HuH-7 (cell line): ENCODE measurements at places on chromosomes 5 and 9.

GRCh38 chr5:64963278-64963677, 194.5 kb downstream of the CWC27 start:
- no peak for DNase-seq

DNA sequence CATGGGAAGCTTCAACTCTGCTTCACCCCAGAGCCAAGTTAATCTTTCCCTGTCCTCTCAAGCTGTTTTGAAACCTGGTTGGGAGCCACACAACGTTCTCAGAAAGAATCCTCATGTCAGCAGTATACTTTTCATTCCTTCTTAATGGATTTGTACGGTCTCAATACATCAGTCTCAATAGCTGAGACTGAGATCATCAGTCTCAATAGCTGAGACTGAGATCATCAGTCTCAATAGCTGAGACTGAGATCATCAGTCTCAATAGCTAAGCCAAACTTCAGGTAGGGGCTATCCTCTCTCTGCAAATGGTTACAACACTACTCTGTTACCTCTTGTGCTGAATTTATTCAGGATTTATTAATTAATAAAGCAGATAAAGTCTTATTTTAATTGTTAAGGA, 1317.4 kb upstream of the CDH9 start:
- DNase-seq: no peak

GRCh38 chr9:91360551-91361290, 997 bp downstream of the AUH start:
- no peak for DNase-seq

GRCh38 chr5:16736158-16736995, 119.6 kb upstream of the RETREG1 start:
- no peak for DNase-seq

DNA sequence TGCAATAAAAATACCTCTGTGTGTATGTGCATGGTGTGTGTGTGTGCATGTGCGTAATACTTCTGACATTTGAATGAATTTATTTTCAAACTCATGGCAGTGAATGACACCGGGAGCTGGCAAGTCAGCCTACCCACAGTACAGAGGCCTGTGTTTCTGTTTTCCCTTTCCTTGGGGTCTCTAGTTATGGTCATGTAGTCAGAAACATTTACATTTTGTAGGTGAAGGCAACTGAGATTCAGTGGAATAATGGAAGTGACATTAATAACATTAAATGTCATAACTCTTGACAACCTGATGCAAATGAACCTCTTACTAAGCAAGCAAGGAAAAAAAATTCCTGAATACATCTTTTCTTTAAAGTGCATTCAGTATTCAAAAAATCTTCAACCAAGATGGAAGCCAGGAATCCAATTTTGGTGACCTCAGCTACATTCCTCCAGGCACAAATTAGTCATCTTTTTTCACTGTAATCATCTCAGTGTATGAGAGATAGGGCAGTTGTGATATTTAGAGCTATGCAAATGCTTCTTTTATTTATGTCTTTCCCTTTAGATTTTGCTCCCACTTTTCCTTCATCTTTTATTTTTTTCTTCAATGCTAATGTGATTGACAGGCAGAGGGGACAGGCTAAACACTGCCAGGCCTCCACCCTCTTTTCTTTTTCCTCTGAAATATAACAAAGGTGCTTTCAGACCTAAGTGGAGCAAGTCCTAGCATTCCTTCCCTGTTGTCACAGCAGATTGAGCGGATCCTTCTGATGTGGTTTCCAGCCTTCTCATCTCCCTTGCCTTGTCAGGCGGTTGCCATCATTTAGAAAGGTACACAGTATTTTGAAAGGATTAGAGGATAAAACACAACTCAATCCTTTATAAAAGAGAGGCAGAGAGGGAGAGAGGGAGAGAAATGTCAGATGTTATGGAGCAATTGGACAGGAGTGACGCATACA, 569.8 kb upstream of the ADAMTS16 start:
- no peak for DNase-seq

DNA sequence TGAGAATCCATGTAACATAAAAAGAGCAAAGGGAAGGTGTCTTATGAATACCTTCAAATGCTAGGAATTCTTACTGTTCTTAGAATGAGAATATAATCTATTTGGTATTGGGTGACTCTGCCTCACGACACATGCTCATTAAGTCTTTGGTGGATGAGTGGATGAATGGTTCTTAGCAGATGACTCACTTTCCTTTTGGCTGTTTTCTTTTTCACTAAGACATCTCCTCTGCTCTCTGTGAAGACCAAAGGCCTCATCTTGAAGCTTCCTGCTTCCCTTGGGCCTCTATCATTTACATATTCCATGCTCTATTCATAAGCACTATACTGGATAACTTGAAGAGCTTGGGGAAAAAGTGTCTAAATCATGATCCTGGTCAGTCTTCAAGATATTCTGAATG, 468.1 kb downstream of the SPATA31D1 start:
- DNase-seq: no peak

DNA sequence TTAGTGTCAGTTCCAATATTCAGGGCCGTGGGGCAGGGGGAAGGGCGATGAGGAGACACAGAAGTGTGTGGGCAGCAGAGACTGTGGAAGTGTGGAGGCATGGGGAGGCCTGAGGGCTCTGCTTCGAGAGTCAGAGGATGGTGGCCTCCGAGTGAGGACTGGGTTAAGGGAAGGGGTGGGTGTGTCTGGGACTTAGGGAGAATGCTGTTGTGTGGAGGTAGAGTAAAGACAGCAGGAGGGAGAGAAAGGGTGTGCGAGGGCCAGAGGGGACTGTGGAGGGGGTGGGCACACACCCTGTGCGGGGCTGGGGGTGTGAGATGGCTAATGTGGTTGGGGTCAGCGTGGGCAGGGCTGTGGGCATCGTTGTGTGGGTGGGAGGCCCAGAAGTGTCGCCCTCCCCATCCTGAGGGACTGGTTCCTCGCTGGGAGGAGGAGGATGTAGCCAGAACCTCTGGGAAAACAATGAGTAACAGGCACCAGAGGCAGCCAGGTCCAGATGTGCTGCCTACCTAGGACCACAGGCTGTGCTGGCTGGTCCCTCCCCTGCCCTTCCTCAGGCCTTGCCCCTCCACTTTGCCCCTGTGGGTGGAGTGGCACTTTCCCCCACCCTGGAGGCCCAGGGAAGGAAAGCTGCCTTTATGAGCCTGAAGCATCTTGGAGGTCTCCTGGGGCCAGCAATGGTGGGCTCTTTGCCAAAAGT, 4.2 kb downstream of the USP20 start:
- DNase-seq: no peak

DNA sequence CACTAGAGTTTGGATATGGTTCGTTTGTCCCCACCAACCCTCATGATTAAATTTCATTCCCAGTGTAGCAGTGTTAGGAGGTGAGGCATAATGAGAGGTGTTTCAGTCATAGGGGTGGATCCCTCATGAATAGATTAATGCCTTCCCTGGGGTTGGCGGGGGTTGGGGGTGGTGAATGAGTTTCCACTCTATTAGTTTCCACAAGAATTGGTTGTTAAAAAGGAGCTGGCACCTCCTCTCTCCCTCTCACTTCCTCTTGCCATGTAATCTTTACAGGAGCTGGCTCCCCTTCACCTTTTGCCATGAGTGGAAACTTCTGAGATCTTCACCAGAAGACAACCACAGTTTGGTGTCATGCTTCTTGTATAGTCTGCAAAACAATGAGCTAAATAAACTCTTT, 333.7 kb downstream of the ENC1 start:
- no peak for DNase-seq

DNA sequence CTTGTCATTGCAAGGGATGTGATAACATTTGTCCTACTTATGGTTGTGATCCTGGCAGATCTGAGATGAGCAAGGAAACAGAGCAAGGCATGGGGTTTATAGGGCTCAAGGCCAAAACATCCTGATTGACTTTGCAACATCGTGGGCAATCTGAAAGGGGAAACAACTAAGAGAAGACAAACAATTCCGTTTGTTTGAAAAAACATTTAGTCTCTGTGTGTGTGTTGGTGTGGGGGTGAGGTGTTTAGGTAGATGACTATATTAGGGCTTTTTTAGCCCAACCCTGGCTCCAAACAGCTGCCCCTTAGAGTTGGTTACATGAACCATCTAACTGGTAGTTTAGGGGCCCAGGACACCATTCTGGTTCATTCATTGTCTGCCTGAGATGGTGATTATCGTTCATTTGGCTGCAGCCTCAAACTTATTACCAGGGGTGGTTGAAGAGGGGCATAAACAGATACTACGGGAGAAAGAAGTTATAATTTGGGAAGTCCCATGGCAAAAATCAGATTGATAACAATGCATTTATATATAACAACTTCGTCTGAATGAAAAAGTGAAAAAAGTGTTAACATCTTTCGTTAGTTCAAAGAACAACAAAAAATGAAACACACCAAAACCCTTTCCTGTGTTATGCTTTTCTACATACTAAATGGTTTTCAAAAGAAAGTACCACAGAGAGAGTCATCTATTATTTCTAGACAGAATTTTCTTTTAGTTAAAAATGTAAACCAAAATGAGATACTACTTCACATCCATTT, 5.7 kb downstream of the FYB1 start:
- no peak for DNase-seq

DNA sequence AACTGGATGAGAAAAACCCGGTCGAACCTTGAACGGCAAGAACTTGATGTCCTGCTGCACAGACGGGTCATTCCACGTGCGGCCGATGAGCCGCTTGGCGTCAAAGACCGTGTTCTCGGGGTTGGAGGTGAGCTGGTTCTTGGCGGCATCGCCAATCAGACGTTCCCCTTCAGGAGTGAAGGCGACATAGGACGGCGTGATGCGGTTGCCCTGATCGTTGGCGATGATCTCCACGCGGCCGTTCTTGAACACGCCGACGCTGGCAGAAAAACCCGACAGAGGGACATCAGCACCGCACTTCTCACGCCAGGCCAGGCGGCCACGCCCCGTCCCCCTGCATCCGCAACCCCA, 519 bp downstream of the HSPA5 start:
- DNase-seq: no peak

DNA sequence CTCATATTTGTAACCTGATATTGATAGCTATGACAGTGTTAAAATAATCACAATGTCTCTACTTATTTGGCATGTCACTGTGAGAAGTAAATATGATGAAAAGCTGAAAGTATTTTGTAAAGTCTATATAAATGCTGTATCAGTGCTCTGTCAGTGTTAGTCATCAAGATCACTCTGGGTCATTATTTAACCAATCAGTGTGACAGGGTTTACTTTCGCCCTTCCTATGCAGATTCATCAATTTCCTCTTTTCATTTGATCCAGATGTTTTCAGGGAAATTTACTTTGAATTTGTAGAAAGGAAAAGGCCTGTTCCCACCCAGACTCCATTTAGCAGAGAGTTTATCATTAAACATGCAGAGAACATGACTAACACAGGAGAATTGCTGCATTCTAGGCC, 9.9 kb upstream of the PCSK5 start:
- no peak for DNase-seq

GRCh38 chr9:76294301-76294700, 99.9 kb downstream of the RFK start:
- DNase-seq: no peak

DNA sequence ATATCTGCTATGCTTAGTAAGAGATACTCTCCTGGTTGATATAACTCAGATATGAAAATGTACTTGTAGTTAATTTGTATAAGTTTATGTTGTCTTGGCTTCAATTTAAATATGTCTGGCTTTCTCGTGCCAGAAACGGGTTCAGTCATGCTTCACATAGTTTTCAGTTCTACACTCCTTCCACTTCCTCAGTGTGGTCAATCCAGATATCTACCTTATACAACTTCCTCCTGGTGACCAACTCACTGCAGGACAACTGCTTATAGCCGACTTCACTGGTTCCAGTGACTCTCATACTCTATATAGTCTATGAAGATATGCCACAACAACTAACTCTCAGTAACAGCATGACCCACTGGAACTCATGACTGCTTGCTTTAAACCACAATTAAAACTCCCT, 690.4 kb downstream of the SLCO4C1 start:
- DNase-seq: no peak

- DNase-seq: no peak
These were observed 152.7 kb downstream of the SNX18 start for GRCh38 chr5:54670281-54670680.

GRCh38 chr5:141560725-141561483, 57.9 kb downstream of the DIAPH1 start:
- DNase-seq: peak; percentile 36

GRCh38 chr5:111168608-111169007, 55.6 kb upstream of the CAMK4 start:
- no peak for DNase-seq

GRCh38 chr9:127445851-127446712, 5.1 kb downstream of the RPL12 start:
- no peak for DNase-seq

DNA sequence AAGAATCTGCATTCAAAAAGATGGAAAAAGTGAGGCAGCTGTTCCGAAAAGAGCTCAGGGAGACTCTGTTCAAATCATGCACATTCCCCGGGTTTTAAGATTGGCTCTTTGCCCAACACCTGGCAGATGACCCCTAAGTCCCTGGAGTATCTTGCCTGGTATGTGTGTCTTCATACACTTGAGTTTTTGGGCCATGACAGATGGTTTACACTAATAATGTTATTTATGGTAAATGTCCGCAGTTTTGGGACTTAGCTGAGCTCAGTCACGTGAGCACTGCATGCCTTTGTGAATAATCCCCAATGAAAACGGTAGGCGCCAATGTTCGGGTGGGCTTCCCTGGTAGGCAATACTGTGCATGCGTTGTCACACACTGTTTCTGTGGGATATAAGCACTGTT, 316.1 kb downstream of the PRDM9 start:
- DNase-seq: no peak

- no peak for DNase-seq
These were observed 41.9 kb upstream of the CTSL start for GRCh38 chr9:87683751-87684626.

GRCh38 chr5:138903130-138903775, 28.1 kb upstream of the LRRTM2 start:
- no peak for DNase-seq

GRCh38 chr5:114332925-114333324, 28.9 kb upstream of the KCNN2 start:
- no peak for DNase-seq

GRCh38 chr5:178478370-178478769, 111.8 kb downstream of the COL23A1 start:
- DNase-seq: no peak

DNA sequence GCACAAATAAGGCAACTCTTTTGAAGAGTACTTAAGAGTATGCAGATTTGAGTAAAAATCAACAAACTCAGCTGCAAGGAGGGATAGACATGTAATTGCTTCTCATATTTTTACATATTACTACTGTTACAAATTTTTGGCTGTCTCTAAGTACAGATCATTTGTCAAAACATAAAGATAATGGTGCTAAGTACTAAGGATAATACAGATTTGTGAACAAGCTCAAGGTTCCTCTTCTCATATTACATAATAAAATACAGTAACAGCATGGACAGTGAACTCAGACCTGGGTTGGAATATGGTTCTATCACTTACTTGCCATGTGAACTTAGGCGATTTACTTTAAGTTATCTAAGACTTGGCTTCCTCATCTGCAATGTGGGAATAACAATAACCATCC, 168.0 kb downstream of the AP3B1 start:
- DNase-seq: no peak

DNA sequence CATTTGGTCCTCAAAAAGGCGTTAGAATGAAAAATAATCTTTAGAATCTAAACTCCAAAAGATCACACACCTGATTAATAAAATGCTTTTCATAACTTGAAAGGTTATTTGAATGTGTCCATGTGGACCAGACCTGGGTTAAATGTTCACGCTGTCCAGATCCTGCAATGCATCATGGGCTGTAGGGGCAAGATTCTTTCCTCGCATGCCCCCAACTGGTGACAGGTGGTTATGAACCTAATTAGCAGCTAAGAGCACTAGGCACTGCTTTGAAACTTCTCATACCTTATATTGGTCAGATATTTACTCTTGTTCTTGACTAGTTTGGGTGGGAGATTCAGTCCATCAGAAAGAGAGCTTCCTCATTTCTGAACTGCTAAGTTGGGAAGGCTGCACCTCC, 19.3 kb upstream of the PIP5K1B start:
- peak; percentile 56 for DNase-seq
